ENCODE measurements at places on chromosomes 1 and 21. TPM values are rescaled to one million over a fixed set of nuclear protein-coding genes. Genes with fewer than 3 reads are reported as not detected.
A peak's percentile ranks its signal among the peaks of the same experiment; 100 is the strongest.

- H3K36me3 ChIP-seq = peaks cover 3% of the 10 kb centered on the region
- no peaks in the 10 kb centered on the region for H3K27me3 ChIP-seq
- no peak for DNase-seq
- H3K4me1 ChIP-seq = peaks cover 41% of the 10 kb centered on the region
- peak overlapping the region; percentile 34 for H3K27ac ChIP-seq
Measured at GRCh38 chr1:204511366-204511765, 4.8 kb upstream of the MDM4 start.

DNA sequence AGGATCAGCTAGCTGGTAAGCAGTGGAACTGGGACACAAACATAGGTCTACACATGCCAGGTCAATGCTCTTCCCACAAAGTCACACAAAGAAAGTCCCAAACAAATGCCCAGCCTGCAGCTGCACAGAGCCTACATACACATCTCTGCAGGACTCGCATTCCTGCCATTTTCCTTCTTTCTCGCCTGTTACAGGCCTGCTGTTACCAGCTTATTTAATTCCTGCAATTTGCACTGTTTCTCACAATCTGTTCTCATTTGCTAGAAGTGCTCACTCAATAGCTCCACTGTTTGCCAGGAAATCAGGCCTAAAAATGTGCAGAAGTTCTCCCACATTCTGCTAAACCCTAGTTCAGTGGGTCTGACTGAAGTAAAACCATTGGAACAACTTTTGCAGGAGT, 362.6 kb upstream of the C1orf87 start:
- H3K27me3 ChIP-seq = peaks cover 2% of the 10 kb centered on the region
- no peak overlapping the region for H3K27ac ChIP-seq
- no peaks in the 10 kb centered on the region for H3K4me1 ChIP-seq
- H3K4me3 ChIP-seq = no peak overlapping the region
- DNase-seq = no peak
- H3K36me3 ChIP-seq = peaks cover 18% of the 10 kb centered on the region

NUDT17 gene
- total RNA-seq = 5.8 TPM

DYRK3 gene
- 0.34 TPM for total RNA-seq

GRCh38 chr1:85307987-85308832, 31.8 kb upstream of the BCL10 start:
- H3K27me3 ChIP-seq = peaks cover 30% of the 10 kb centered on the region
- H3K36me3 ChIP-seq = no peaks in the 10 kb centered on the region
- DNase-seq = peak; percentile 52
- peak overlapping the region; percentile 19 for H3K4me3 ChIP-seq
- H3K27ac ChIP-seq = no peak overlapping the region
- peaks cover 2% of the 10 kb centered on the region for H3K4me1 ChIP-seq

DNA sequence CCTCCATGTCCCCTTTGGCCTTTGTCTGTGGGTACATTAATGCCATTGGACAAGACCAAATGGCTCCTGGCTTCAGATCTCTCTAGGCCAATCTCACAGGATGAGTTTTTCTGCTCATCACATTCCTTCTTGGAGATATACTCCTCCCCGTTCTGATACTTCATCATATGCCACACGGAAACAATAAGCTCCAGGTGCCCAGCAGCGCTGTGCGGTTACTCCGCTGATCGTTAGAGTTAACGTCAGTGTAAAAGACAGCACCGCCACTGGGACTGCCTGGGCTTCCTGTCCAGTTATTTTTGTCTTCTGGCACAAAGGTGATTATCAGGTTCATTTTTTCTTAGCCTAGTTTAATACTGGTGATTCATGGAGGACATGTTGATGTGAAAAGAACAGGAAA, 22.5 kb downstream of the CACHD1 start:
- H3K4me3 ChIP-seq = no peak overlapping the region
- no peaks in the 10 kb centered on the region for H3K36me3 ChIP-seq
- no peak for DNase-seq

FBLIM1 gene
- total RNA-seq = not detected

HSPG2 gene
- total RNA-seq = 6.4 TPM

GRCh38 chr1:158058237-158058985, 65.0 kb downstream of the KIRREL1 start:
- no peak overlapping the region for H3K4me3 ChIP-seq
- no peak overlapping the region for H3K27ac ChIP-seq
- H3K4me1 ChIP-seq = no peaks in the 10 kb centered on the region
- peaks cover 4% of the 10 kb centered on the region for H3K27me3 ChIP-seq
- no peak for DNase-seq

DNA sequence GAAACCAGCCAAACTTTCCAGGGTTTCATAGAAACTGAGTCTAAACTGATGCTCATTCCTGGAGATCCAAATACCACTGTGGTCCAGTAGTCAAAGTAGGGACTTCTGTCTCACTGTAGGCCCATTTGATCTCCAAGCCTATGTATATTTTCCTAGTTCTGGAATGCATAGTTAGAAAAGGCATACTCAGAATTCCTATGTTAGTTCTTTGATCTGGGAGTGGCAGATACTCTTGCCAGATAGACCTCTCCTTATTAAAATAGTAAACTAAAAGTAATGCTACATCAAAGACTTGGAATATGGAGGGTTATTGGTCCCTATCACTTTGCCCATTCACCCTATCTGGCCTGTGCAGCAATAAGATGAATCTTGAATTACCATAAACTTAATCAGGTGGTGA, 10.4 kb upstream of the SGIP1 start:
- no peaks in the 10 kb centered on the region for H3K27me3 ChIP-seq
- H3K27ac ChIP-seq = no peak overlapping the region
- no peaks in the 10 kb centered on the region for H3K36me3 ChIP-seq
- no peak overlapping the region for H3K4me3 ChIP-seq
- DNase-seq = no peak

ICOSLG gene
- 5.8 TPM for total RNA-seq

GRCh38 chr1:228212415-228212965, 4.6 kb downstream of the OBSCN start:
- DNase-seq = no peak
- H3K27me3 ChIP-seq = peaks cover 2% of the 10 kb centered on the region
- H3K27ac ChIP-seq = no peak overlapping the region
- no peak overlapping the region for H3K4me3 ChIP-seq
- peaks cover 9% of the 10 kb centered on the region for H3K4me1 ChIP-seq

GRCh38 chr1:157226739-157227138, 88.5 kb upstream of the ETV3 start:
- no peak for DNase-seq
- H3K36me3 ChIP-seq = no peaks in the 10 kb centered on the region
- H3K4me1 ChIP-seq = no peaks in the 10 kb centered on the region
- H3K4me3 ChIP-seq = no peak overlapping the region
- H3K27me3 ChIP-seq = peaks cover 37% of the 10 kb centered on the region

MYOM3 gene
- not detected for total RNA-seq

GRCh38 chr1:110218739-110219138, 8.6 kb downstream of the KCNC4 start:
- peaks cover 21% of the 10 kb centered on the region for H3K4me1 ChIP-seq
- no peak overlapping the region for H3K27ac ChIP-seq
- no peaks in the 10 kb centered on the region for H3K27me3 ChIP-seq
- no peak overlapping the region for H3K4me3 ChIP-seq
- no peaks in the 10 kb centered on the region for H3K36me3 ChIP-seq

DNA sequence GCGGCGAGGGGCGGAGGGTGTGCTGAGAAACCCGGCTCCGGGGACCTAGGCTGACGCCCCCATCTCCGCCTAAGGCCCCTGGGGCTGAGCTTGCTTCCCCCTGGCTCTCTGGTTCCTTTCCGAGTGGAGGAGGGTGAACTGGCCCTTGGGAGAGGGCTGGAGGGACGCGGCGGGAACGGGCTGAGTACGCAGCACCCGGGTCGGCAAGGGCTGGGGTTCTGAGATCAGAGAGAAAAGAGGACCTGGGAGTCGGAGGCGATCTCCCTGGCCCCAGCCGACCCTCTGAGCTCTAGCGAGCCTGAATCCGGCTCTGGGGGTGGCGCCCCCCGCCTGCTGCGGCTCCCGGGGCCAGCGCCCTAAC, 270.8 kb downstream of the FOXD2 start:
- DNase-seq = no peak
- H3K4me3 ChIP-seq = no peak overlapping the region
- H3K36me3 ChIP-seq = no peaks in the 10 kb centered on the region
- peaks cover 5% of the 10 kb centered on the region for H3K4me1 ChIP-seq
- peaks cover 74% of the 10 kb centered on the region for H3K27me3 ChIP-seq
- no peak overlapping the region for H3K27ac ChIP-seq

GRCh38 chr1:201648066-201648906, 109.4 kb downstream of the NAV1 start:
- H3K27me3 ChIP-seq = peaks cover 59% of the 10 kb centered on the region
- H3K4me1 ChIP-seq = peaks cover 7% of the 10 kb centered on the region
- H3K36me3 ChIP-seq = peaks cover 2% of the 10 kb centered on the region
- H3K27ac ChIP-seq = no peak overlapping the region

GRCh38 chr1:10867138-10867721, 70.8 kb upstream of the CASZ1 start:
- peaks cover 51% of the 10 kb centered on the region for H3K27me3 ChIP-seq
- H3K4me1 ChIP-seq = peaks cover 29% of the 10 kb centered on the region
- no peaks in the 10 kb centered on the region for H3K36me3 ChIP-seq
- DNase-seq = peak; percentile 42

GRCh38 chr1:229117664-229118300, 153.1 kb upstream of the RAB4A start:
- no peaks in the 10 kb centered on the region for H3K36me3 ChIP-seq
- no peak for DNase-seq
- no peak overlapping the region for H3K27ac ChIP-seq
- H3K4me1 ChIP-seq = peaks cover 17% of the 10 kb centered on the region

- peaks cover 51% of the 10 kb centered on the region for H3K4me1 ChIP-seq
- H3K27ac ChIP-seq = peak within 1 kb of the TSS; percentile 100
- H3K4me3 ChIP-seq = peak within 1 kb of the TSS; percentile 94
- DNase-seq = no peak
- H3K27me3 ChIP-seq = no peaks in the 10 kb centered on the region
Measured at GRCh38 chr1:15524021-15524282, at the start of gene CASP9. TSS of gene CASP9 (minus strand) at chr1:15524215. CDS start at chr1:15524200, 15 bp downstream.
